ENCODE measurements at places on chromosomes 1 and 21. TPM values are rescaled to one million over a fixed set of nuclear protein-coding genes. Genes with fewer than 3 reads are reported as not detected.

DNMT3L gene
- total RNA-seq, result 0.20 TPM

DNA sequence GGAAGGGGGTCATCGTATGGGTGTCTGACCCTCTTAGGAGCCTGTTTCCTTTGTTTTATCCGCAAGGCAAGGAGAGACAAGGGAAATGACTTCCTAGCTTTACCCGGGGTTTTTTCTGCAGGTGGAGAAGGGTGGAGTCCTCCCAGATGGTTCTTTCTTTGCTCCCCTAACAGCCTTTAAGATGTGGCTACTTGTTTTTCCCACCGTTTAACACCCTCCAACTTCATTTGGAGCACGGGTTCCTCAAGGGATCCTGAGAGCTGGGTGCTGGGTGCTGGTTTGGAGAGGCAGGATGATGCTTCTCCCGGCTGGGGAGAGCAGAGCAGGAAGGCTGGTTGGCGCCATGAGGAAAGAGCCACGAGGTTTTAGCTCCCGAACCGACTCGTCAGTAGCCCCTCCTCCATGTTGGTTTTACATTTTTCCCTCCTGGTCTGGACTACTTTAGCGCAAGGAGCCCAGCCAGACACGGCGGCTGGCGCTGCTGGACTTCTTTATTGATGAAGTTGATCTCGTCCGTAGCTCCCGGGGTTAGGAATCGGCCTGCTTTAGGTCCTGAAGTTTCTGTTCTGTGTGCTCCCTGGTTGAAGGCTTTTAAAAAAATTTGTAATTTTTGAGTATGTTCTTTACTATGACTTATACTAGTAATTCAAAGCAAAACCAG is 1.4 kb downstream of the UCK2 start:
- DNase-seq, result peak; percentile 75

STYXL2 gene
- total RNA-seq, result 0.68 TPM

- peak; percentile 87 for DNase-seq
These were observed 1.3 kb upstream of the RC3H1 start for GRCh38 chr1:174023440-174023839.

DNA sequence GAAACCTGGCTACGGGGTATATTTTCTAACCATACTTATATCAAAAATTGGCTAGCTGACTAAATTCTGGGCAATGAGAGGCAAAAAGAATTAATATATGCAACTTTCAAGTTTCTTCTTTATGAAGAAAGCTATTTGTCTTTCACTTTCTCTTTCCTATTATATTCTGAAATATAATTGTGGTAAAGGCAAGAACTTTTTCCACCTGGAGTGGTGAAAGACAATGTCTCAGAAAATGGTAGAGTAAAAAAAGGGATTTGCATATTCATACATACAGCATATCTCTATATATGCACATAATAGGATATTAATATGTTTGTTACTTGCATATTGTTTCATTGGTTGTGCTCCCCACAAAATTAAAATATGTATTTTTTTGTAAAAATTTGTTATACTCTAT is 793.8 kb downstream of the PLA2G4A start:
- DNase-seq, result no peak

- no peak for DNase-seq
These were observed 215.4 kb downstream of the ZC3H11B start for GRCh38 chr1:219397511-219397910.

- DNase-seq, result no peak
These were observed 231.0 kb upstream of the B3GALT2 start for GRCh38 chr1:193417403-193417802.

GRCh38 chr1:186839041-186839400 is 10.3 kb downstream of the PLA2G4A start:
- DNase-seq, result no peak

DNA sequence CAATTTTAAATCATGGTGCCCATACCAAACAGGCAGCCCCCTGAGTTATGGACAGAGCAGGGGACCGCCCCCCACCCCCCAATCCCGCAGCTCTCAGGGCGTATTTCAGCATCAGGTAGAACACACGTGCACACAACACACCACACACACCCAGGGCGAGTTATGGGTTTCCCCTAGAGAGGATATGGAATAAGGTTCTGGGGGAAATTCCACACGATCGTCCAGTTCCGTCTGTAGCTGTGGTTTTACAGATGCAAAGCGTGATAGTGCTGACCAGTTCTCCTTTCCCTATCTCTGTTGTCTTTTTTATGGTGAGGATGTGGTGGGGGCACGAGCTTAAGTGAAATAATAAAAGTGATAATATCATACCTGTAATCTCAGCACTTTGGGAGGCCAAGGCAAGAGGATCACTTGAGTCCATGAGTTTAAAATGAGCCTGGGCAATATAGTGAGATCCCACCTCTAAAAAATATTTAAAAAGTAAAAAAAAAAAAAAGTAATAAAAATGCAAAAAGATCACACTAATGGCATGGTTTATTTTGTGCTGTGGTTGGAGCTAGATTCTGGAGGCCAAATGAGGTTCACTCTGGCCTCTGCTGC is 25.1 kb downstream of the C2CD2 start:
- no peak for DNase-seq

DNA sequence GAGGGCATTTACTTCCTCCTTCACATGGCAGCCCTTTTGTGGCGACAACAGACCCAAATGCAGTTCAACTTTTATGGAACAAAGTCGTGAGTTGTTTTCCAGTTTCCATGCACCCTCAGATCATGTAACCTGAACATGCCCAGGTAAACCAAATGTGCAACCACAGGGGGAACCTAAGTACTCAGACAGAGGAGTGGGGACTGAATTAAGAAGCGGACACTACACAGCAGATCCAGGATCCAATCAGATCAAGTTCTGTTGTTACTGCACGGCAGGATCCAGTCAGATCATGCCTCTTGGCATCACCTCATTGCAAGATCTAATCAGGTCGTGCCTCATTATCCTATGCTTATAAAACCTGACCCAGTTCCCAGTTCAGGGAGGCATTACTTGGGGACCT is 115.7 kb downstream of the MATN1 start:
- no peak for DNase-seq
